Stimulated activated CD4-positive, alpha-beta T cell treated with anti-CD3 and anti-CD28 coated beads, Interleukin-1b, Interleukin-23, amount 100 ng/mL, for 1 hour (primary cell): ENCODE measurements at places on chromosomes 4 and X.
A peak's percentile ranks its signal among the peaks of the same experiment; 100 is the strongest.

GRCh38 chr4:86847571-86847970 is 1.6 kb downstream of the SLC10A6 start:
- DNase-seq = no peak

DNA sequence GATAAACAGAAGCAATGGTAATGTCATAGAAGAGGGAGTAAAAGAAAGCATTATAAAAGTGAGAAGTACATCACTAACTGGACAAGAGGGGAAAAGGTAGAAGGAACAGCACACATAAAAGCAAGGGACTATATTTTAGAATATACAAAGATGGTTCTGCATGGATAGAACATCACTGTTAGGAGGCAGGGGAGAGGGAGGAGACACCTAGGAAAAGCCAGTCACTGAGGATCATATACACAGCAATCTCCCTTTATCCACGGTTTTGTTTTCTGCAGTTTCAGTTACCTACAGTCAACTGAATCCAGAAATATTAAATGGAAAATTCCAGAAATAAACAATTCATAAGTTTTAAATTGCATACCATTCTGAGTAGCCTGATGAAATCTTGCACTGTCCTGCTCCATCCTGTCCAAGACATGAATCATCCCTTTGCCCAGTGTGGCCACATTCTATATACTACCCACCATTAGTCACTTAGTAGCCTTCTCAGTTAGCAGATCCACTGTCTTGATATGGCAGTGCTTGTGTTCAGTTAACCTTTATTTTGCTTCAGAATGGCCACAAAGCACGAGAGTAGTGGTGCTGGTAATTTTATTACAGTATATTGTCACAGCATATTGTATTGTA is 74.2 kb downstream of the PPA2 start:
- no peak for DNase-seq

GRCh38 chrX:118751950-118752783 is 24.8 kb downstream of the IL13RA1 start:
- no peak for DNase-seq

DNA sequence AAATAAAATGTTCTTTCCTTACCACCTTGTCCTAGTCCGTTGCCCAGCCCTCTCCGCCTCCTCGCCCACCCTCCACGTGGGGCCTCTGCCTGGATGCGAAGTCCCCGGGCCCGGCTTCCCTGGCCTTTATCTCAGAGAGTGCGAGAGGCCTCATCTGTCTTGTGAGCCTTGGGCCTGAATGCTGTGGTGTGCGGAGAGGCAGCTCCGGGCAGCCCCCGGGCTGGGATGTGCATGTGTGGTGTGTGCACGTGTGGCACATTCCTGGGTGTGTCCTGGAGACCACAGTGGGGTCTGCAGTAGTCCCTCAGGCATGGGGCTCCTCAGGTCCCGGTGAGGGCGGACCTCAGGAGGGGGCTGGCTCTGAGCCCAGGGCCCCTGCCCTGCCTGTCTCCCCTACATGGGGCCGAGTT is 31.4 kb downstream of the DOK7 start:
- DNase-seq = no peak

DNA sequence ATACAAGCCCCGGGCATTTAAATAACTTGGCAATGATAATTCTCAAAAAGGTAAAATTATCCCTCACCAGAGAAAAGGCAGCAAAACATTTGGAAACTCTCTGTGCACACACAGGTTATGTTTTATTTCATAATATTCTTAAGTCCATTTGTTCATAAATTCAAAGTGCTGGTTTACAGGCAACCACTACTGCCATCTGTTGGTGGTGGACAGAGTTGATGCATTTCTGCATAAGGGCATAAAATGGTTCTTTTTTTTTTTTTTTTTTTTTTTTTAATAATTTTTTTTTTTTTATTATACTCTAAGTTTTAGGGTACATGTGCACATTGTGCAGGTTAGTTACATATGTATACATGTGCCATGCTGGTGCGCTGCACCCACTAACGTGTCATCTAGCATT is 31.5 kb upstream of the IL21 start:
- DNase-seq = peak; percentile 14

GRCh38 chr4:7808181-7808580 is 131.5 kb downstream of the AFAP1 start:
- DNase-seq = no peak

- no peak for DNase-seq
These were observed 11.3 kb upstream of the RTL5 start for GRCh38 chrX:72142794-72143608.

DNA sequence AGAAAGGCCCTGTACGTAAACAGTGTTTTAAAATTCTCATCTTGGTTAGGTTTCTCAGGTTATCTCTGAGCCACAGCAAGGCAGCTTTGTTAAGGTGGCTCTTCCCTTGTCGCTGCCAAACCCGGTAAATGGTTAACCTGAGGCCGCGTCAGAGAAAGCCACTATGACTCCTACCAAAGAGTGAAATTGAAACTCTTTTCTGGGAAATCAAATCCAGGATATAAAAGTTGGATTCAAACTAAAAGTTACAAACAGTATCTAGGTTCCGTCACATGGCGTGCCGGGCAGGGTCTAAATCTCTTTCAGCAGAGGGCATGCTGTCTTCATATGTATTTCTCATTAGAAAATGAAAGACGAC is 433 bp downstream of the MMAA start:
- peak; percentile 21 for DNase-seq

DNA sequence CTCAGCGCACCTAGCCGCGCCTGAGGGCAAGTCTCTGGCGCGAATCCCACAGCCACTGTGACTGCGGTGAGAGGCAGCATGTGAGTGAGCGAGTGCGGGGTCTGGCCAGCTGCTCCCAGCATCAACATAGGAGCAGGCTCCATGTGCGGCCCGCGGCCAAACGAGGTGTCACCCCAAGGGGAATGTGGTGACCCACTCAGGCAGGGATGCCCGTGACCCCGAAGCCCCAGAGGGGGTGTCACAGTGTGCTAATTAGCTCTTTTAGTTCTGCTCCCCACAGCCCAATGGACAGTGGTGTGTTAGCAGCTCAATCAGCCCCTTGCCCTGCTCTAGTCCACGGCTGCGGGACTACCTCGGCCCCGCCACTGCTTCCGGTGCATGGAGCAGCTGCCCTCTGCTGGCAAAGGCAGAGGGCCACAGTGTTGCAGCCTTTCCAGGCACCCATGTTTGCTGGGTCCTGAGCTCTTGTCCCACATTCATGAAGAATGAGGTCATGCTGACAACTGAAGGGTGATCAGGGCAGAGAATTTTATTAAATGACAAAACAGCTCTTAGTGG is 61.4 kb downstream of the AGA start:
- DNase-seq = no peak

DNA sequence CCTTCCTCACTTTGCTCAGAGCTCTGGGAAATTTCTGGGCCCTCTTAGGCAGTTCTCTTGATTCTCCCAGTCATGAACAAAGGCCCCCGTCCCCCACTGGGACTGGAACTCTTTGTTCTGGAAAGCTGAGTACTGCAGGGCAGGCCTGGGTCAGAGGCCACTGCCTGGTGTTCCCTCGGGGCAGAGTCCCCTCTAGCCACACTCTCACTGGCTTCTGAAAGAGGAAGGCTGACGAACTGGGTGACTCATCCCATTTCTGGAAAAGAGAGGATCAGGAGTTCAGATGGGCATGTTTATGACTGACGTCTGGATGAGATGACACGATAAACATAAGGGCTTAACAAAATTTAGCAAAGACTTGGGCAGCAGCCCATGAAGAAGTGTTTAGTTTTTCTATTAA is 47.7 kb downstream of the DDX3X start:
- no peak for DNase-seq

DNA sequence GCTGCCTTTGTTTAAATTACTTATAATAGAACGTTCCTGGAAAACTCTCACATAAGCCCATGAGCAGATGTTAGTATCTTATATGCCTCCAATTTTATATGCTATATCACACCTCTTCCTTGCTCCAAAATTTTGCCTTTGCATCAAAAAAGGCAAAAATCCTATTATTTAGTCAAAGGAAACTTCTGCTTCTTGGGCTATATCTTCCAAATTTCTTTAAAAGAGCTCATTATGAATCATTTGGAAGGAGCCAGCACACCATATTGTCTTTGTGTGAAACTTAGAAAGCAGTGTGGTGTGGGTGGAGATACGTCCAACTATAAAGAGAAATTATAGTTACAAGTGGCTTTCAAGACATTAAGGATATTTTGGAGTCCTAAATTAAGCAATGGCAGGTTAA is 35.7 kb downstream of the NHS start:
- DNase-seq = no peak

GRCh38 chrX:47933946-47934345 is 69.8 kb downstream of the ZNF182 start:
- no peak for DNase-seq

DNA sequence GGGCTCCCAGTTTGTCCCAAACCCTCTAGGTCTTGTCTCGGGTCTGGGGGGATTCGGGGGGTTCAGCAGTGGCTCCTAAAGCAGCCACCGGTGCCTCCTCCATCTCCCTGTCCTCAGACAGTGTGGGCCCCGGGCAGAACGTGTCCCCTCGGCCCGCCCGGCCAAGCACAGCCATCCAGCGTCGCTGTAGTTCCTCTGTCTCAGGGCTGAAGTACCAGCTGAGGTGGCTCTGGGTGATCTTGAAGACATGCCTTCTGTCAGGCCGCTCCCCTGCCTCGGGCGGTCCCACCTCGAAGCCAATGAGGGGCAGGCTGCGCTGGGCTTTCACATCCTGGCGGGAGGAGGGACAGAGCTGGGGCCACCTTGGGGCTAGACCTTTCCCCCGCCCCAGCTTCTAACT is 5.9 kb downstream of the TSR2 start:
- no peak for DNase-seq

DNA sequence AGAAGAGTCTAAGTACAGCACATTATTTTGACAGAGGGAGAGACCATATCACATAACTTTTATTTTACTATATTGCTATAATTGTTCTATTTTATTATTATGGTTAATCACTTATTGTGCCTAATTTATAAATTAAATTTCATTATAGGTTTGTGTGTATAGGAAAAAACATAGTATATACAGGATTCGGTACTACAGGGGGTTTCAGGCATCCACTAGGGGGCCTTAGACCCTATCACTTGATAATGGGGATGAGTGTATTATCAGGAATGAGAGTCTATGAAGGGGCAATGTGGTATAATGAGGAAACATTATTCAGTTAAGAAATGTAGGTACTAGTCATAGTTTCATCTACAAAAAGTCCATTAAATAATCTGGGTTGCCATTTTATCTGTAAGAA is 833.1 kb downstream of the C4orf33 start:
- DNase-seq = no peak

GRCh38 chr4:117479673-117480072 is 394.3 kb upstream of the TRAM1L1 start:
- DNase-seq = no peak

DNA sequence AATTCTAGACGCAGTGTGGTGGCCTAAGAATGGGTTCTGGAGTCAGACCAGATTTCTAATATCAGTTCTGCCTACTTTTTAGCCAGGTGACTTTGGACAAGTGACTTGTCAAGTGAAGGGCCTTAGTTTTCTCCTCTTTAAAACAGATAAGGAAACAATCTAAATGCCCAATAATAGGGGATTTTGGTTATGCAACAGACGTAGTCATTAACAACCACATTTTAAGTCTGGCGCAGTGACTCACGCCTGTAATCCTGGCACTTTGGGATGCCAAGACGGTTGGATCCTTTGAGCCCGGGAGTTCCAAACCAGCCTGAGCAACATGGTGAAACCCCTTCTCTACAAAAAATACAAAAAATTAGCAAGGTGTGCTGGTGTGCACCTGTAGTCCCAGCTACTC is 2.1 kb upstream of the ZMYM3 start:
- no peak for DNase-seq

DNA sequence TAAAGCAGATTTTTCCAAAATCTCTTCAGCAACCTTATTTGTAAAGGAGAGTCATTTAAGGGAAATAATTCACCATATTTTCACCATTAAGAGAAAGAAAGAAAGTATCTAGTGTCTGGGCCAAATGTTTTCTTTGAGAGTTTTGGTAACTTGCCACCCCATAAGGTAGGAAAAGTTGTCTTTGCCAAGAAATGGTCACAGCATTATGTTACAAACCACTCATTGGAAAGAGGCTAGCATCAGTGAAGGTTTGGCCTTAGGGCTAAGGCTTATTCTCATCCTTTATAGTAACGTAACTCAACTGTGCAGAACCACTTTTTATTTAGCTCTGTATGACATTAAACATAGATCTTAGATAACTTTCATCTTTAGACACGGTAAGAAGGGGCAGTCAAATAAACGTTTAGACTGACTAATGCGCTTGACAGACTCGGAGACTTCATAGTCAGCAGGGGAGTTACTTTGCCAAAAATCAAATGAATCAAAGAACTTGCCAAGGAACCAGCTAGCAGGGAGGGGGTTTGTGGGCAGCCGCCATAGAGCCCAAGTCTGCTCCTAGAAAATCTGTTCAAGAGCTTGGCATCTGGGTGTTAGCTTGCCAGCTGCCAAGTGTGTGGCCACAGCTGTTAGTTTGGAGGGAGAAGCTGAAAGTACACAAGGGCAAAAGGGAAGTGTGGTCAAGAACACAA is 182.8 kb upstream of the GRID2 start:
- DNase-seq = no peak
